ENCODE measurements at places on chromosomes 1 and 21. TPM values are rescaled to one million over a fixed set of nuclear protein-coding genes. Genes with fewer than 3 reads are reported as not detected.

DNA sequence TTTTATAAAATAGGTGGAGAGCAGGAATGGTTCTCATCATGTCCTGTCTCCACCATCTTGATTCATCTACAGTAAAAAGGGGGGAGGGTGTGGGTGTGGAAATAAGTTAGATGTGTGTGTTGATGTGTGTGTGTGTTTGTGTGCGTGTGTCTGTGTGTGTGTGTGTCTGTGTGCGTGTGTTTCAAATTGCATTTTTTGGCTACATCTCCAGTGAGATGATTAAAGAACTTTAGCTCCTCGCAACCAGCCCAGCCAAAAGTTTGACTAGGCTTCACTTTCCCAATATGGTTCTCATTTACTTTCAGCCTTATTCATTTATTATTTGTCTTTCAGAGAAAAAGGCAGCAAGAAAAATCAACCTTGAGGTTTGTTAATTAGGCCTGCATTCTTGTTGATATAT is 14.7 kb upstream of the HAO2 start:
- DNase-seq: no peak

DNA sequence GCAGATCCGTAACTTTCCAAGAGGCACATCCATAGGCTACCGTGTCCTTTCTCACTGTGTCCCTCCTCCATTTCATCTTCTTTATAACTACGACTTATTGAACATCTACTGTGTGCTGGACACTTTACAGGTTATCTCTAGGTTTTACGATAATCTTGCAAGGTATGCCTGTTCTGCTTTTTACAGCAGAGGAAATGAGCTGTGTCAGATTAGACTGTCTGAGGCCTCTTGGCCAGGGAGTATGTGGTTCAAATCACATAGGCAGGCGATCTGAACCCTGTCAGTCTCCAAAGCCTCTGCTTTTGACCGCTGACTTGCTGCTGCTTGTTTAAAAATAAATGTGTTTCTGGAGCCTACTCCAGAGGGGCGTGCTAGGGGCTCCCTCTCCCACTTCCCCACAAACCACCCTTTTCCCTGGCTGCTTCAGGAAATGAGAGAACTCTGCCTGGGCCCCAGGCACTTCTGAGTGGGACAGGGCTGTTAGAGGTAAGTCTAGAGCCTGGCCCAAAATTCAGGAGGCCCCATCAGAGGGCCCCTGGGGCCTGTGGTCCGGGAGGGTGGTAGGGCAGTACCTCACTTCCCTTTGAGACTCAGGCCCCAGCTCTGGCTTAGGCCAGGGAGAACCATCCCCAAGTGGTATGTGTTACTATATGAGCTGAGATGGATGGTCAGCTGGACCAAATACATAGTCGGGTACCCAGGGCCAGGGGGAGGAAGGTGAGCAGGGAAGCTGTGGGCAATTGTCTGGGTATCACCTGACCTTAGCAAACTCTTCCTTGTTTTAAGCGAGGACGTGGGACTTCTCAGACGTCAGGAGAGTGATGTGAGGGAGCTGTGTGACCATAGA is 4.4 kb downstream of the PSEN2 start:
- DNase-seq: no peak

- DNase-seq: no peak
These were observed 19.7 kb downstream of the RGS1 start for GRCh38 chr1:192595299-192595698.

DNA sequence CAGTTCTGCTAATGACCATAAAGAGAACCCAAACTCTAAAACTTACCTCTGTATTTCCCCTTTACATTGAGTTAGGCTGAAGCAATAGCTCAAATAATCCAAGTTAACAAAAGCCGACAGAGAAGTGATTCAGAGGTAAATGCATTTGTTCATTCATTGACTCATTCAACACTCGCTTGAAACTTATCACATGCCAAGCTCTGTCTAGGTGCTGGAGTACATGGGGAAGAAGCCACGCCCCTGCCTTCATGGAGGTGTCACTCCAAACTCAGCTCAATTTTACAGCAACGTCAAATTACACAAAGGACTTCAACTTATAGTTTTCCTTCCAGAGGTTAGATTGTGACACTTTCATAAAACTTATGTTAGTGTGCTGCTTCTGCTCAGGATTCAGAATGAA is 45.8 kb downstream of the SLC25A24 start:
- no peak for DNase-seq

RGSL1 gene
- total RNA-seq: not detected

TNFRSF18 gene
- not detected for total RNA-seq

SPRR2G gene
- not detected for total RNA-seq

Measured in fibroblast of the aortic adventitia (primary cell).